ENCODE measurements at places on chromosomes 5 and 9.

DNA sequence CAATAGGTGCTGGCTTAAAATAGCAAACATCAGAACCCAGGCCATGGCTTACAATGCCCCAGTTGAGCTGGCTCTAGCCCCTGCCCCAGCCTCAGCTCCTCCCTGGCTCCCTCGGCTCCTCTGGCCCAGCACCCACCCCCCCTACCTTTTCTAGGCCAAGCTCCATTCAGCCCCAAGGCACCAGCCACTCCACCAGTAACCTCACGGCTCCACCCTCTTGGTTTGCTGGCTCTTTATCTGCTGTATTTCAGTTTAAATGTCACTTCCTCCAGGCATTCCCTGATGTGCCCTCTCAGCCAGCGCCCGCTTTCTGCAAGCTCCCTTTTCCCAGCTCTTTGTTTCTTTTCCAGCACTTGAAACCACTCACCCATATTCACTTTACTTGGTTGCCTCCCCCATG lies 10.6 kb downstream of the C1QTNF2 start:
- DNase-seq, result no peak

DNA sequence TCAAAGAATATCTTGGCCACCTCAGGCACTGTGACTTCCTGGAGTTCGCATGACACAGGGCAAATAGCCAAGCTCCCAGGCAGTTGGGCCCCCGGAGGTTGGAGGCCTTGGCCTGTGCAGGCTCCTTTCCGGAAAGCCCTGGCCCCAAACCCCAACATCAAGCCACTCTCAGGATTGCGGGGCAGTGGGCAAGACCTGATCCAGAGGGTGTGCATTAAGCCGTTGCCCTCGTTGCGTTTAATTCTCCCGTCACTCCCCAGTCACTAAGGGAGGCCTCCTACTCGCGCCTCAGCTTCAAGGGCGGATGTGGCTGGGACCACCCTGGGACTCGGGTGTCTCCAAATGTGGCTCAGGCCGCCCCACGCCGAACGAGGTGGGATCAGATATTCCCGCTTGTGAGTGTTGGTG lies 60.1 kb downstream of the TMEM174 start:
- DNase-seq, result no peak

GRCh38 chr5:68711293-68712200 lies 382.3 kb upstream of the SLC30A5 start:
- DNase-seq, result no peak

GRCh38 chr5:137281201-137281600 lies 217.9 kb downstream of the SPOCK1 start:
- no peak for DNase-seq

DNA sequence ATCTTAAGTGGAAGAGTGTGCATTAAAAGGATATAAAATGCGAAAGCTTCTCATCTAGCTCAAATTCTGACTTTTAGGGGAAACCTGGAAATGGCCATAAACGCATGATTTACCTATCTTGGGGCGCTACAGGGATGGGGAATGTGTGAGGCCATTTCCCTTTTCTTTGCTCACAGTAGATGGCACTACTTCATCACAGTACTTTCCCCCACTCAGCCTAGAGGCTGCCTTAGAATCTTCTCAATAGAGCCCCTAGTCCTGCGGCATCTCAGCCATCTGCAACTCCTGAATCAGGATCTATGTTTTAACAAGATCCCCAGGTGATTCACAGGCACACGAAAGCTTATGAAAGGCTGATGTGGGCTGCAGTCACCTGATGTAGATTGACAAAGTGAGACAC lies 110.8 kb downstream of the LHFPL2 start:
- no peak for DNase-seq

DNA sequence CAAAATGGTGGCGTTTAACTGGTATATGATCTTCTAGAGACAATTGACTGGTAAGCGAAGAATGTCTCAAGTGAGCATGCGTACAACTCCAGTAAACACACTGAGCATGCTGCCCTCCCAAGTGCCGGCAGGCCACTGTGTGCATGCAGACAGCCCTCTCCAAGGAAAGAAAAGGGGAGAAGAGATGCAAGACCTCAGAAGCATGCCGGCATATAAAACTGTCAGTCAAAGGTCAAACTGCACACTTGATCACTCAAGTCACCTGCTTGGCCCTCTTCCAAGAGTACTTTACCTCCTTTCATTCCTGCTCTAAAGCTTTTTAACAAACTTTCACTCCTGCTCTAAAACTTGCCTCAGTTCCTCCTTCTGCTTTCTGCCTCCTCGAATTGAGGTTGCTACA lies 910.2 kb downstream of the TAF11L14 start:
- no peak for DNase-seq

- no peak for DNase-seq
Observed at GRCh38 chr5:122151640-122152039, 22.3 kb downstream of the ZNF474 start.

- no peak for DNase-seq
Observed at GRCh38 chr9:8883321-8883720, 1083.7 kb upstream of the DMAC1 start.

DNA sequence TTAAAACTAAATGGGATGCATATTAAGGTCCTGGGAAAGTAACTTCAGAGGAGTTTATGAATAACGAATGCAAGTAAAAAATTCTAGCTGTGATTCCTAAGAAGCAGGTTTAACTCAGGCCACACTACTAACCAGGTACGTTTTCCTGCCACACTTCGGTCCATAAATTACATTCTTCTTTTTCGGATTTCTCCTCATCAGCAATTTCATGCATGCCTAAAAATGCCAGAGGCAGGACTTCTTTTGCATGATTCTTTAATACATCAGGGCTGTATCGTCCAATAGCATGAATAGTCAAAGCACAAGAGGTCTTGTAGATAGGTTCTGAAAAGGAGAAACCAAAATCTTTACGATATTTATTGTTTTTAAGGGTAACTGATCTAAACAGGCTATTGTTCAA lies 42.3 kb upstream of the OR2K2 start:
- no peak for DNase-seq

DNA sequence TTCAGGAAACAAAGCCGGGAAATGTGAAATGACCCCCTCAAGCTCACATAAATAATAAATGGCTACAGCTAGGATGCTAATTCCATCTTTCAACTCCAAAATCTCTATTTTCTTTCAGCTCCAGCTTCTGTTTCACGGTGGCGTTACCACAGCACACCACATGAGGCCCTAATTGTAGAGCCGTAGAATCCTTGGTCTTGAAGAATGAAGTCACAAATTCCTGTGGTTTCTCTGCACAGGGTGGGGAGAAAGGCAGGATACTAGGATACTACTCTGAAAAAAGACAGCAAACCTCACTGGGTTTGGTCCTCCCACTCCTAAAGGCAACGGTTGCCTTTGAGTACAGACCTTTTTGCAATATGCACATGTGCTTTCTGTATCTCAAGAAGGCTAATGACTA lies 13.9 kb upstream of the RARS1 start:
- no peak for DNase-seq

DNA sequence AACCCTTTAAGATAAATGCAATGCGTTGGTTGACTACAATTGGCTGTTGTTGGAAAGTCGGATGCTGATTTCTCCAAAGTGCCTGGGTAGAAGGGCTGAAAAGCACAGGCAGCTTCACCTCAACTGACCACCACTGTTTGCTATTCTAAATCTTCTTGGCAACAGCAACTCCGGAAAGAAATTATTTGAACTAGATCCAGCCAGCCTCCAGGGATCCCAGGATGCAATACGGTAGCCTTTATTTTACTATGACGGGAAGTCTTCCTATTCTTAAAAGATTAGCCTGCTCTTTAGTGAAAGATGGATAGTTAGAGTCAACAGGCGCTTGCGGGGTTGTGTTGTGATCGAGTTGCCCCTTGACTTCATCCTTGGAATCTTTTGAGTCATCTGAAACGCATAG lies 78.6 kb upstream of the KLF9 start:
- DNase-seq, result no peak

DNA sequence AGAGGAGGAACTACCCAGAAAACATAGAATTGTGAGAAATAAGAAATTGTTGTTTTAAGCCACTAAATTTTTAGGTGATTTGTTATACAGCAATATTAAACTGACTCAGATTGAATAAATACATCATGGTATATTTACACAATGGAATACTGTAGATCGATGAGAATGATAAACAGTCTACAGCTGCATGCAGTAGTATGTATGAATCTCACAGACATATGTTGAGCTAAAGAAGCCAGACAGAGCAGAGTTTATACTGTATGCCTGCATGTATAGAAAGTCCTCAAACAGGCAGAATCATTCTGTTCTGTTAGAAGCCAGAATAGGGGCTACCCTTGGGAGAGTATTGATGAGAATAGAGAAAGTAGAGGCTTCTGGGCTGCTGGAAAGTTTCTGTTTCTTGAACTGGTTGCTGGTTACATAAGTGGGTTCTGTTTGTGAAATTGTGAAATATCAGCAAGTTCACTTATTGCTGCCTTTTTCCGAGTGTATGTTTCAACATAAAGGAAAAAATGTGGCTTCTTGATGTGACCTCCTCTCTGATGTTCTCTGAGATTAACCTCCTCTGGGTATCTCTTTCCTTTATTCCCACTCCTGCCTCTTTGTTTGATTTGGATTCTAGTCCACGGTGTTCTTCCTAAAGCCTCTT lies 9.6 kb downstream of the KIAA1958 start:
- no peak for DNase-seq

DNA sequence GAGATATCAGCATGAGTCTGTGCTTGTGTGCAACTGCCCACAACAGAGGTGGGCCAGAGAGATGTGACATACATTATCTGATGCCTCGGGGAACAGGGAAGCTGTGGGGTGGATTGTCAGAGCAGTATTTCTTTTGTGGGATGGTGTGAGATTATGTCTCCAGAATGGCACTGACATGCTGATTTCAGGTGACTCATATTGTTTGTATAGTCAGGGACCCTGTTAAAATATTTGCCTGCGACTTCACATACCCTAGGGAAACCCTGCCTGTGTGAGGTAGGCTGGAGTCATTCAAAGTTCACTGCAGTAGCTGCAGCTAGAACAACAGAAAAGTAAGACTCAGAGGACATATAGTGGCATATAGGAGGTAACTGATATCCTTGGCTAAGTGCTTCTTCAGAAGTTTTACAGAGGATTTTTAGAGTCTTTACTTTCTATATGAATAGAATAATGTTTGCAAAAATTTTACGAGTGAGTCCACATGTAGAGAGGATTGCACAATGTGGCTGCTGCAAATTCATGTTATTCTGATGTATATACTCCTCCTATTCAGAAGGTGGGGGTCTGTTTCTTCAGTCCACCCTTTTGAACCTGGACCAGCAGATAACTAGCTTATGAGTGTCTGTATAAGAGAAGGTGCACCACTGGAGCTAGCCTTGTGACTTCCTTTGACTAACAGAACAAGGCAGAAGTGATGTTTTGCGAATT lies 89.3 kb downstream of the MACIR start:
- no peak for DNase-seq

DNA sequence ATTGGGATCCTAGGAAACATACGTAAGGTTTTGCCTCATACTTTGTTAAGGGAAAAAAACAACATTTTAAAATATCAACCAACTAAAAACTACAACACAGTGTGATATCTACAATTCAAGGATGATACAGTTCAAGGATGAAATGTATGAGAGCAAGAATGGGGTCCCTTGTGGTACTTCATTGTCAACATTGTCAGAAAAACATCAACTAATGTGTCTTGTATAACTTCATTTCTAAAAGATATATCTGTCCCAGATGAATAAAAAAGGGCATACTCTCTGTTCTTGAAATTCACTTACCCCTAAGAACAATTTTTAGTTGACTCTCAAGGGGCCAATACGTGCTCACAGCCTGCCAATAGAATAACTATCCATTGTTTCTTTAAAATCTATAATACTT lies 1250.5 kb downstream of the PTPRD start:
- no peak for DNase-seq

- peak; percentile 17 for DNase-seq
Observed at GRCh38 chr5:171907725-171908343, 98.6 kb downstream of the FBXW11 start.

DNA sequence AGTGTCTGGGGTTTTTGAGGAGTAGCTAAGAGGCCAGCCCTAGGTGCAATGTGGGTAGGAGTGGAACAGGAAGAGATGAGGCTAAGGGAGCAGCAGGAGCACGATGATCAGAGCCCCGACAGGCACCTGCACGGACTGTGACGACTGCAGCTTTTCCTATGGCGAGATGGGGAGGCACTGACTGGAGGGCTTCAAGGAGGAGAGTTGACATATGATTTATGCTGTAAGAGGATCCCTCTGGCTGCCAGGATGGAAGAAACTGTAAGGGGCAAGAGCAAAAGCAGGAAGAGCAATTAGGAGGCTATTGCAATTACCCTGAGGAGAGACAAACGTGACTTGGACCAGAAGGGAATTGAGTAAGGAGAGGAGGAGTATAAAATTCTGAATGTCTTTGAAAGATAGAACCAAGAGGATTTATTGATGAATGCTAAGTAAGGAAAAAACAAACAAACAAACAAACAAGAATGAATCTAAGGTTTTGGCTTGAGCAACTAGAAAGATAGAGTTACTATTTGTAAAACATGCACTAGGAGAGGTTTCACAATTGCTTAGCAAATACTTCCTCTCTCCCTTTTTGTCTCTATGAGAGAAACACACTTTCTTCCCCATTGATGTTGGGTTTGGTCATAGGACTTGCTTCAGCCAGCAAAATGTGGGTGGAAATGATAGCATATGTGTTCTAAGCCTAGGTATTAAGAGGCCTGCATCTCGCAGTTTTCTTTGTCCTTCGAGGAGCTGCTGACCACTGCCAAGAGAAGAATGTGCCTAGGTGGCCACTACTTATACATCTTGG lies 32.9 kb downstream of the TRPC7 start:
- DNase-seq, result no peak

DNA sequence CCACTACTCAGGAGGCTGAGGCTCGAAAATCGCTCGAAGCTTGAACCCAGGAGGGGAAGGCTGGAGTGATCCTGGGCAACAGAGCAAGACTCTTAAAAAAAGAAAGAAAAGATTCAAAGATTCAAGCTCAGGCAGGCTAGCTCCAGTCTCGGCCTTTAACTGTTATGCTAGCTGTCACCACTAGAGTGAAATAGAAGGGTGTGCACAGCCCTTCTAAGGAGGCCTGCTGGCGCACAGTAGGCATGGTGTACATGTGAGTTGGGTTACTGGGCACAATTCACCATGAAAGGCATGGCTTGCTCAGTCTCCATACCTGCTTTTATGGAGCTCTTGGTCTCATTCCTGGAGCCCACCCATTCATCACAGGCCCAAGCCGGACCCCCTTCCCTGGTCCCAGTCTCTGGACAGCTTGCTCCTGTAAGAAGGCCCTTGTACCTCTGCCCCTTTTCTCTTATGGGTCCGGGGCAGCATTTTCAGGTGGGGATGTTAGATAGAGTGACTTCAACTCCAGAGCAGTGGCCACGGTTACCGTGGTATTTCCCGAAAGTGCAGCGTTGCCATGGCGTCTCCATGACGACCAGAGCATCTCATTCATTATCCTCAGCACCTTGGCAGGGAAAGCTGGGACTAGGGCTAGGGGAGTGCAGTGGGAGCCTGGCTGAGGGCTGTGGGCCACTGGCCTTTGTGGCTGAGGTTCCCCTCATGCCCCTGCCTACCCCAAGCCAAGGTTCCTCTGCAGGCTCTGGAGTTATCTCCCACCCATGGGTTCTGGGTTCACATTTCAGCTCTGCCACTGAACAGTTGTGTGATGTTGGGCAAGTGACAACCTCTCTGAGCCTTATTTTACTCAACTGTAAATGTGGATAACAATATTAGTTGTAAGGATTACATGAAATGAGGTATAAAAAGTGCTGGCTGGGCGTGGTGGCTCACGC lies 5.7 kb downstream of the NDST1 start:
- no peak for DNase-seq

- DNase-seq, result no peak
Observed at GRCh38 chr9:125914411-125914810, 167.2 kb downstream of the PBX3 start.

- no peak for DNase-seq
Observed at GRCh38 chr5:73591102-73591695, 25.7 kb downstream of the UTP15 start.

- no peak for DNase-seq
Observed at GRCh38 chr9:119435076-119435475, 65.8 kb upstream of the BRINP1 start.
